ENCODE measurements at places on chromosomes 12 and 14.

DNA sequence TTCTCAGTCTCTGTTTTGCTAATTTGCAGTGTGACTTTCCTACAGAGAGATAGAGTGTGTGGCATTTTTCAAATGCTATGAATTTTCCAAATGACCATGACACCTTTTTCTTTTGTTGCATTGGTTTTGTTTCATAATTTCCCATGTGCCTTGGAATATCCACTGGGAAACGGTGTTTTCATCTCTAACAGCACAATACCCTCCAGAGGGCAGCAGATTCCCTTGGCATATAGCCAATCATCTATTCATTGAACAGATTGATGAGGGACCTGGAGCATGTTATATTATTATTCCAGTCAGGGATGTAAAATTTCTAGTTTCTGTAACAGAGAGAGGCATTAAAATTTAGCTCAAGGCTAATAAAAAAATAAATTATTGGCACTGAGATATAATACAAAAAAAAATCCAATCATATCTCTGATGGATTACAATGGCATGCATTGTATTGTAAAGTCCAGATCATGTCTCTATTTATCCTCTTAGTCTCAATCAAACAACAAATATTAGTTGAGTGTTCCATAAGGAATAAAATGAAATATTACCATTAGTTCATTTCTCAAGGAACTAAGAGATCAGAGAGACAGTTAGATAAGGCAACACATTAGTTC is 29.6 kb upstream of the NTN4 start:
- DNase-seq, result no peak

DNA sequence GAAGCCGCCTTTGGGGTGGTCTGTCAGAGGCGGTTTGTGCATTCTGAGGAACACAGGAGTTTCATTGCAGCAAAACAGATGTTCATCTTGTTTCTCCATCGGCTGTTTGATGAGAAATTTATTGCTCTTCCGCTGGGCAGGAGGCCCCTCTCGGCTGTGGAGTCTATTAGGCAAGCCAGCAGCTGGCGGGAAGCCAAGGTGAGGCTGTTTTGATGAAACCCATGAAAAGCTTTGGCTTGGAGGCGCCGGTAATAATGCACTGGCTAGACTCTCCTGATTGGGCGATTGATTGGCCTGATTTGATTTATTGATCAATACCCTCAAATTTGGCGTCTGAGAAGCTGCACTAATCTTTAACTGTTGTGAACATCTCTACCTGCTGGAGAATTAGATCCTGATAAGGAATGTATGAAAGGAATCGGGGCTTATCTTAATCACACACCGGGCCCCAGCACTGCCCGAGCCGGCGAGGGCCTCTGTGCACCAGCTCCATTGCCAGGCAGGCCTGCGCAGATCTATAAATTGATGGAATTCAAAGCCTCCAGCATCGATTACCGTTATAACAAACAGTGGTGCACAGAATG is 187.7 kb downstream of the PHETA1 start:
- DNase-seq, result no peak

GRCh38 chr12:87995581-87996178 is 33.5 kb downstream of the C12orf50 start:
- DNase-seq, result no peak

DNA sequence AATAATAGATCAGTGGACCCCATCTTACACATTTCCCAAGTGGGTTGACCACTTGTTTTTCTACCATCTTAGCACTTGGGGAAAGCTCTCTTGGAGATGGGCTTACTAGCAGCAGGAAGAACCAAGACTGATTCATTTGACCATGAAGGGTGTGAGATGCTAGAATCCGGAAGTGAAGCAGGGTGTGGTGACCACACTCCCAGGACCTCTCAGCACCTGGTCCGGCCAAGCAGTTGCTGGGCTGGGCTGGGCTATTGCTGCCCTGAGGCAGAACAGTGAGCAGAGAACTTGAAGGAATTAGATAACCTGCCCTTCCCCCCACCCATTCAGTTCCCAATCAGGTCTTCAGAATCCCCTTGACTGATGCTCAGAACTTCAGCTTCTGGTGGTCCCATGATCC is 24.4 kb downstream of the ADCY6 start:
- no peak for DNase-seq

DNA sequence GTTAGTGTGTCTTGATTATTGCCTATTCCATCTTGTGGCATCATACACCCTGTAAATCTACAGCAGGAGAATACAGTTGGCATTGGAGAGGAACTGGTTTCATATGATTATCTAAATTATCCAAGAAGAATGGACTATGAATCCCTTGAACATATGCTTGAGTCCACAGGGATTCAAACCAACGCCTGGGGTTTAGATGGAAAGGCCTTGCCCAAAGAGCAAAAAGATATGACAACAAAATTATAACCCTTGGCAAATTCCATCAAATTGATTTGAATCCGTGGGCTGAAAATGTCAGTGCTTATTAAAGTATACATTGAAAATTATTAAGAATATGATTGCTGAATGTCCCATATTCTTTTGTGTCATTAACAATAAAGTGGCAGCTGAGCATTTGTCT is 108.2 kb downstream of the PDE3A start:
- no peak for DNase-seq

DNA sequence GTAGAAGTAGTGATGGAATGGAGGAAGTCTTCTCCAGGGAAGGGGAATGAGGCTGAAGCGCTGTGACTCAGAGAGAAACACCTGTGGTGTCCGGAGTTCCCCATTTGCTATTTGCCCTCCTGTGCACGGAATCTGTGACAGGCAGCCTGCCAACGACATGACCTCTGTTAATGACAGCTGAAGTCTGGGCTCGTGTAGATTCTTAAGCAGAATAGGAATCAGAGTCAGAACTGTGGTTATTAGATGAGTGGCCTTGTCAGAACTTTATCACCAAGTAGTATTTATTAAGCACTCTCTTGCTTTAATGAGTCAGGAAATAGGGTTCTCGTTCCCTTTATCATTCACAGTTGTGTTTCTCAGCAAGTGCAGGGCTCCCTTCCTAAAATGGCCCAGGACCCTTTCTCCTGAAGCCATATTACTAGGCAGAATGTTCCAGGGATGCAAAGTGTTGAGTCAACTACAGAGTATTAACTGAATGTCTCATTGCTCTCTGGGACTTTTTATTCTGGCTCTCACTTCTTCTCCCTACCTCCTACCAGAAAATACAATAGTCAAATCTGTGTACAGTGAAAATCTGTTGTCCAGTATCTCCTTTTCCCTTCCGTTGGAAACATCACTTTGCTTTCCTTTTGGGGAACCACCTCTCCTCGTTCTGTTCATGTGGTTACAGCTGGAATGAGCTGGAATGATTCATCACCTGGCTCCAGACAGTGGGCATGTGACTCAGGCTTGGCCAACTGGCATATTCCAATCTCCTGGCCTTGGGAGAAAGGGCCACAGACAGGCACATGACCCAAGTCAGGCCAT is 77.8 kb upstream of the MAX start:
- DNase-seq, result no peak

GRCh38 chr12:108547686-108548085 is 13.3 kb downstream of the SART3 start:
- DNase-seq, result no peak

DNA sequence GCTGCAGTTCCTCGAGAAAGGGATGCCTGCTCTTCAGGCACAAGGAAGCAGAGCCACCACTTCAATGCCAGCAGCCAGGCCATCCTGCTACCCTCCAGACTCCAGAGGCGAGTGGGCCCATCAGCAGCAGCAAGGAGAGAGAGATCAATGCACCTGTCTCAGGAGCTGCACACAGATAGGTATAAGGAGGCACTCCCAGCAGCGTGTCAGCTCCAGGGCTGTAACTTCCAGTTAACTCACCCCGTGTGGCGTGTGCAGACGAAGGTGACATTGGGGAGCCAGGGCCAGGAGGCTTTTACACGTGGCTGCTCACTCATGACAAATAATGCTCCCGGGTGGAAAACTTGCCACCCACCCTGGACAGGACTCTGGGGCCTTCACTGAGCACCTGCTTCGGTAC is 24.2 kb downstream of the GALNT16 start:
- DNase-seq, result no peak

GRCh38 chr12:48331399-48331798 is 19.3 kb downstream of the ZNF641 start:
- DNase-seq, result no peak

DNA sequence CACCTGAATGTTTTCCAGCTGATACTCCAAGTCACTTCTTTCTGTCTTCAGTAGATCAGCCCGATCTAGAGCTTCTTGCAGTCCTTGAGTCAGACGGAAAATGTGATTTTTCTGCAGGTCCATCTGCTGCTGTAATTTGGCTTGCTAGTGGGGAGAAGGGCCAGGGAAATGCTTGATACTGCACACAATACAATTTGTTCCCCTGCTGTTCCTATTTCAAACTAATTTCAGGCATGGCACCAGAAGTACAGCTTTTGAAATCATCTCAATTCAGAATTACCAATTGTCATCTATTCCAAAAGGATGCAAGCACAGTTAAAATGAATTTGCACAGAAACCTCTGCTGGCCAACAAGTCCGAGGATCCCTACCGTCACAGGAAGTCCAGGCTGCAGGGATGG is 53.4 kb downstream of the PRKAB1 start:
- DNase-seq, result no peak

DNA sequence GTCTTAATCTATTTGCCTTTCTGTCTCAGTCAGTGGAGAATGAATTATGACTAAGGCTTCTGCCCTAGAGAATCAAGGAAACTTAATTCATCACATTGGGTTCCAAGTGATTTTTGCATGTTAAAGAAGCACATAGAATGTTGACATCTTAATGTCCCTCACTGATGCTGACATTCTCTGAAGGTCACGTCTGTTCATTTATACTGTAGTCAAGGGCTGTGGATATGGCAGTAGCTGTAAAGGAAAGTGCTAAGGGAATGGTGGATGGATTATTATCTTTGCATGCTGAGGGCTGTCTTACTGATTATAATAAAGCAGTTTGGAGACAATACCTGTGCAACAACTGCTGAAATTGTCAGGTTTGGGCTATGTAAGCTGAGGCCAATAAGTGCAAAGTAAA is 161.2 kb downstream of the PLCZ1 start:
- no peak for DNase-seq

DNA sequence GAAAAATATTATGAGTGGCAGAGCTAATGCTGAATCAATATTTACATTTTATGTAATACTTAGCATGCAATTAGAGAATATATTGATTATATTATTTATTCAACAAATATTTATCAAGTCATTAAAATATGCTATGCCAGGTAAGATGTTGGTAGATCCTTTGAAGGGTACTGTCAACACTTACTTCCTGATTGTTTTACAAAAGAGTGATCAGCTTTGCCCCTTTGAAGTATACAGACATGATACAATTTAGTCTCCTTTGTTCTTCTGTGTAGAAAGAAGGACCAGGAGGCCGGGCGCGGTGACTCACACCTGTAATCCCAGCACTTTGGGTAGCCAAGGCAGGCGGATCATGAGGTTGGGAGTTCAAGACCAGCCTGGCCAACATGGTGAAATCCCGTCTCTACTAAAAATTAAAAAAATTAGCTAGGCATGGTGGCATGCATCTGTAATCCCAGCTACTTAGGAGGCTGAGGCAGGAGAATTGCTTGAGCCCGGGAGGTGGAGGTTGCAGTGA is 73.9 kb upstream of the IFNG-AS1 start:
- no peak for DNase-seq

GRCh38 chr12:1859643-1860042 is 39.3 kb downstream of the LRTM2 start:
- no peak for DNase-seq

DNA sequence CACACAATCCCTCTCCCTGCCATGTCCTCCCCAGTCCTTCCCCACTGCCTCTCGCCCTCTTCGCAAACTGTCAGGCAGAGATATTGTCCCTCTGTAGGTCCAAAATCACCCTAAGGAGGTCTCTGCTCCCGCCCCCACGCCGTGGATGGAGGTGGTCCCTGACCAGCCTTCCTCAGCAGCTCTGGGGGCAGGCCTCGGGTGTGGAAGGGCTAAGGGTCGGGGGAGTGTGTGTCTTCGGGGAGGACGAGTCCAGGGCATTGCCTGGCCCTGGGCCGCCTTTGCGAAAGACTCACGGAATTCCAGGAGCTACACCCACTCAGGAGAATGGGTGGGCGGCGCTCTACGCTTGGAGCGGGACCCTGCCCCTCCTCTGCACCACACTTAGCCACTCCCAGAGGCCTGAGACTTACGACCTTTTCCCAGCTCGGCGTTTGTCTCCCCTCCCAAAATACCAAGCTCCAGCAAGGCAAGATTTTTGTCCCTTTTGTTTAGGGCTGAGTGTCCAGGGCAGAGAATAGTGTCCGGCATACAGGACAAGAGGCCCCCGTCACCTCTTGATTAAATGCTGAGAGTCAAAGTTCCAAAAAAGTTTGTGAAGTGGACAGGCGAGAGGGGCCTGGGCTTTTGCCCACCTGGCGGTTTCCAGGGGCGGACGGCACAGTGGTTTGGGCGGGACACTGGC is 881 bp downstream of the PYGL start:
- no peak for DNase-seq

DNA sequence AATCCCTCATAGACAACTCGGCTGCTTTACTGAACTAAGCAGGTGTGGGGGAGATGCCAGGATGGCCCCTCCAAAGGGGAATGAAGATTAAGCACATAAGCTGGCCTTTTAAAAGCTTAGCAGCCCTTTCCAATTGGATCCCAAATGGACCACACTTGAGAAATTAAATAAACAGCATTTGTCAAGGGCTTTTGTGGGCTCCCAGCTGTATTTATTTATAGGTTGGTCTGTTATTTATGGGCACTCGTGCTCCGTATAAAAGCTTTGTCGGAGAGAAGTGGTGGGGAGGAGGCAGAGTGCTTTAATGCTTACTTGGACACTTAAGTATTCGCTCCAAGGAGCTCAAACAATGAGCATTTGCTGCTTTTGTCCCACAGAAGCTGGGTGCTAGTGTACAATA is 580.2 kb downstream of the MED13L start:
- DNase-seq, result no peak

GRCh38 chr14:102323102-102323501 is 3.6 kb downstream of the ZNF839 start:
- no peak for DNase-seq

DNA sequence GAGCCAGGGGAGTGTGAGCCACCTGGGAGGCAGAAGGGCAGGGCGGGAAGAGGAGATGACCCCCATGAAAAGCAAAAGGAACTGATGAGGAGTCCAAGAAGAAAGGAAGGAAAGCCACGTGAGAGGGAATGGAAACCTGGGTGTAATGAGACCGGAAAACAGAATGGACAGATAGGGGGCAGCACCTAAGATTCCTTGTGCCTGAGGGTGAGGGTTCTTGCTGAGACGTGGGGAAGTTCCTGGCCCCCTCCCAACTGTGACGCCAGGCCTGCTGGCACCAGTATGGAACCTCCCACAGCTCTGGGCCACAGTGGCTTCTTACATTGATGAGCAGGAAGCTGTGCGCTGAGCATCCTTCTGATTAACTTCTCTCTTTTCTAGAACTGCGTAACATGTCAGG is 30.8 kb downstream of the TTC7B start:
- DNase-seq, result no peak

DNA sequence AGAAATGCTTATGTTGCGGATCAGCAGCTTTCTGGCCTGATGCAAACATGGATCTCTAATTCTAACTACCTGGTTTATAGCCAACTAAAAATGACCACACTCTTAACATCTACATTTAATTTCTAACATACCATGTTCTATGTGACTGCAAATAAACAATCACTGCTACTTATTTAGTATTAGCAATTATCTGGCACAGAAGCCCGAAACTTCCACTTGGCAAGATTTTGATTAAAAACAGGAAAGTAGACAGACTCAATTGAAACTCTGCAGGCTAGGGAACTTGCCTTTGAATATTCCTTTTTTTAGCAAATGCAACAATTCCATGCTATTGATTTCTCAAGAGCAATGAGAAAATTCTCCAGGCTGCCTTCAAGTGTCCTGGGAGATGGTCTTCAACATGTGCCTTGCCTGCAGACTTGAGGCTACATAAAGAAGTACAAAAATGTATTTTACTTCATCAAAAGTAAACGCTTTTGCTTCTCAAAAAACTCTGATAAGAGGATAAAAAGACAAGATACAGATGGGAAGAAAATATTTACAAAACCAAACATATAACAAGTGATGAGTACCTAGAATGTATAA is 9.1 kb upstream of the TMCC3 start:
- no peak for DNase-seq
